HT1080 (cell line): ENCODE measurements at places on chromosomes 1 and 21.

DNA sequence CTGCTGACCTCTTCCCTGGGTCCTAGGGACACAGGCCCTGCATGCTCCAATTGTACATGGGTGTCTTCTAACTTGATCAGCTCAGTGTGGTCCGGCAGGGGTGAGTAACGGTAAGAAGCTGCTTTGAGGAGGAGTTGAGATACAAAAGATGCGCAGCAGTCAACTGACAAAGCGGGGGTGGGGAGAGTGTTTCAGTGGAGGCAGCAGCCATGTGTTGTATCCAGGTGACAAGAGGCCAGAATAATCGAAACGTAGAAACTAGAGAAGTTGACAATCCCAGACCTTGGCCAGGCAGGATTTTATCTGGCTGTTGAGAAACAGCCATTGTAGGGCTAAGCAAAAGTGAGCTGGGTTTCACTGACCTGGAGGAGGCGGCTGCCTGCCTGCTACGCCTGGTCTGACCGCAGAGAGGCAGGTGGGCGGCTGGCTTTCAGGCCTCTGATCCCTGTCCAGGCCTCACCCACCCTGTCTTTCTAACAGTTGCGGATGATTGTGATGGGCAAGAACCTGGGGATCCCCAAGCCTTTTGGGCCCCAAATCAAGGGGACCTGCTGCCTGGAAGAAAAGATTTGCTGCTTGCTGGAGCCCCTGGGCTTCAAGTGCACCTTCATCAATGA lies 28.8 kb downstream of the PADI6 start:
- DNase-seq: no peak

- DNase-seq: no peak
These were observed 53.1 kb upstream of the CACNA1E start for GRCh38 chr1:181430015-181430885.

GRCh38 chr1:107643766-107644165 lies 321.2 kb downstream of the VAV3 start:
- no peak for DNase-seq

DNA sequence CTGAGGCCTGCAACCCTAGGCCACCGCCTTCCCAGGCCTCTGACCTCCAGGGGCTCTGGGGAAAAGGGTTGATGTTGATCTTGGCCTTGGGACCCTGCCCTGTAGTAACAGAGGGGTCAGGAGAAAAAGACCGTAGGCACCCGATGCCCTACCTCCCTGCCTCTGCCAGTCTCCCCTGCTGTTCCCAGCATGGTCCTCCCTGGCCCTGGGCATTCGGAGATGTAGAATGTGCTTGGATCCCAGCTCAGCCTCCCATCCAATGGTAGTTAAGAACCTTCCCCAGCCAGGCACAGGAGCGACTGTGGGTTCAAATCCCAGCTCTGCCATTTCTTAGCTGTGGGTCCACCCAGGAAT lies 72.0 kb upstream of the TARDBP start:
- no peak for DNase-seq

- DNase-seq: no peak
These were observed 503 bp upstream of the PIGM start for GRCh38 chr1:160032165-160032820.

GRCh38 chr21:38982096-38982495 lies 176.4 kb downstream of the ETS2 start:
- peak; percentile 10 for DNase-seq
